ENCODE measurements at places on chromosomes 3 and 15.

- no peak for DNase-seq
Measured at GRCh38 chr15:94631608-94632007, 400.2 kb downstream of the MCTP2 start.

- DNase-seq: no peak
Measured at GRCh38 chr3:2623436-2623835, 486.7 kb downstream of the IL5RA start.

DNA sequence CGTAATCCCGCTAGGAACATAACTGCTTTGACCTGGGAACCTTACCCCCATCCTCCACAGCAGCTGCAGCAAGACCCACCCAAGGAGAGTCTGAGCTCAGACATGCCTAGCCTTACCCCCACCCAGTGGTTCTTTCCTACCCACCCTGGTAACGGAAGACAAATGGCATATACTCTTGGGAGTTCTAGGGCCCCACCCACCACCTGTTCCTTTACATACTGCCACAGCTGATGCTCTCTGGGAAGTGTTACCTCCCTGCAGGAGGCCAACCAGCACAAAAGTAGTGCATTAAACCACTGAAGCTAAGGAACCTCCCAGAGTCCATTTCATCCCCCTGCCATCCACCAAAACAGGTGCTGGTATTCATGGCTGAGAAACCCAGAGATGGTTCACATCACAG is 50.6 kb upstream of the AZI2 start:
- no peak for DNase-seq

DNA sequence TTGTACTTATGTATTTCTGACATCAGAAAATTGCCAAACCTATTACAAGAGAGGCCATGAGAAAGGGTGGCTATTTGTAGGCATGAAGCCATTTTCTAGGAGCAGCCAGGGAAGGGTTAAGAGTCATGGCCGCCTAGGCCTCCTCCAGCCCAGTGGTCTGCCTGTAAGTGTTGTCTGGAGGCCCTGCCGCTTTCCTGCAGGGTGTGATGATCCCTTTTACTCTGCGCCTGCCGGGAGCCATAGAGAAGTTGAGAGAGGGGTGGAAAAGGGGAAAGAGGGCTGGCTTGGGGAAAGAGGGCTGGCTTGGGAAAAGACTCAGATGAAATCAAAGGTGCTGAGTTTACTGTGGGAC is 29.1 kb upstream of the KCTD6 start:
- no peak for DNase-seq

DNA sequence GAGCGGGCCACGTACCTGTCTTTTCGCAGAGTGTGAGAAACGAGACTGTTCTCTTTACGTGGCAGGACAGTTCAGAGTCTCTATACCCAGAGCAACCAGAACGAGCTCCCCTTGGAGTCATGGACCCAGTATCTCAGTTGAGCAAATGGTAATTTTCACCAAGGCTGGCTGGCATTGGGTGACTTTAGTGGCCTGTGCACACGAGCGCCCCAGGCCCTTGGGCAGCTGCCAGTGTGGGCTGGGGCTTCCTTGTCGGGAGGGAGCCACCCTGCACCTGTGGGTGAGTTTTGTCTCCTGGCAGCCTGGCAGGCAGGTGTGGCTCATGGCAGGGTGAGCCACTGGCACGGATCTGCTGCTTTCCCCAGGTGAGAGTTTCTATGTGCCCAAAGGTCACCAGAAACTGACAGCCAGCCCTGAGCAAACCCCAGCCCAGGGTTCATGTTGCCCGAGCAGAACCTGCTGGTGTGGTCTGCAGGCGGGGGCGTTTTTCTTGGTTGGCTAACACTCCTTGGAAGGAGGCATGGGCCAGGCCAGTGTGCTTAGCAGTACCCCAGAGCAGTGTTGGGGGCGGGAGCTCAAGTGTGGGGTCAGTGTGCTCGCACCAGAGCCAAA is 135.0 kb downstream of the TJP1 start:
- DNase-seq: no peak

- DNase-seq: no peak
Measured at GRCh38 chr3:141291559-141292355, 60.1 kb downstream of the PXYLP1 start.

DNA sequence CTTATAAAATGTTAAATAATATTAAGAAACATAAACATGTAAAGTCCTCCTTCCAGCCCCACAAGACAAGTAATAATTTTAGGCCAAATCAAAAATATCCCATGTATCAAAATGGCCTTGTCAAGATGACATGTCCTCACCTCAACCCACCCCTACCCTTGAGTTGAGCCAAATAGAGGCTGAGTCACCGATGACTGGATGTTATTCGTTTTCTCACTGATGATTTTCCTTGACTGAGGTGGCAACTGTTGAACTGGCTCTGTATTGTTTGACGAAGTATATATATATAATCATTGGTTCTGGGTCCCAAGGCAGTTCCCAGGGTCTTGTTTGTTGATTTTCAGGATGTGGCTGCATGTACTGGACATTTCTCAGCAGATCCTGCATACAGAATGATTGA is 75.3 kb downstream of the TMEM108 start:
- DNase-seq: peak; percentile 92

- no peak for DNase-seq
Measured at GRCh38 chr15:28060005-28060404, 39.1 kb downstream of the OCA2 start.

GRCh38 chr3:188943591-188943990 is 228.2 kb upstream of the TPRG1 start:
- no peak for DNase-seq

GRCh38 chr3:66259566-66260255 is 38.9 kb downstream of the SLC25A26 start:
- peak; percentile 11 for DNase-seq

DNA sequence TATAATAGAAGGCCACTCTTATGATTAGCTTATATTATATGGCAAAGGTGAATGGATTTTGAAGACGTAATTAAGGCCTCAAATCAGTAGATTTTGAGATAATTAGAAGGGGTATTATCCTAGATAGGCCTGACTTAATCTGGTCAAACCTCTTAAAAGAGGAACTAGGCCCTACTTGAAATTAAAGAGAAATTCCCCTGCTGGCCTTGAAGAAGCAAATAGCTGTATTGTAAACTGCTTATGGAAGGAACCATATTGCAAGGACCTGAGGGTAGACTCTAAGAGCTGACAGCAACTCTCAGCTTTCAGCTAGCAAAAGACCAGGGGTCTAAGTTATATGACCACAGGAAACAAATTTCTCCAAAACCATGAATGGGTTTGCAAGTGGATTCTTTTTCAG is 219.0 kb upstream of the ONECUT1 start:
- DNase-seq: no peak

- DNase-seq: no peak
Measured at GRCh38 chr3:100833483-100833882, 124.2 kb downstream of the TFG start.

DNA sequence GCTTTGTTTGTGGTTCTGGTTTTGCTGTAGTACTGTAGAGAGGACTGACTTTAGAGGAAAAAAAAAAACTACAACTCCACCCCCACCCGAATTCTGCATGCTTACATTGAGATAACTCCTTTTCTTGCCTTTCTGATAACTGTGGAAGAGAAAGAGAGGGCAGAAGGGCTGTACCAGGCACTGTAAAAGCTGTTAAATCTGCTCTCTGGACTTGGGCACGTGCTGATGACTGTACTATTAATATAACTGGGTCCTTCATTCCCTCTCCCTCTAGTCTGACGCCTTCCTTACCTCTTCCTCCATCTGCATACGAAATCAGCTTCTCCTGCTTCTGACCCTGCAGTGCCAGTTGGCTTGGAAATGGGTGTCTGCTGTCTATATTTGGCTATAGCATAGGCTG is 15.0 kb downstream of the MAPKBP1 start:
- DNase-seq: no peak

DNA sequence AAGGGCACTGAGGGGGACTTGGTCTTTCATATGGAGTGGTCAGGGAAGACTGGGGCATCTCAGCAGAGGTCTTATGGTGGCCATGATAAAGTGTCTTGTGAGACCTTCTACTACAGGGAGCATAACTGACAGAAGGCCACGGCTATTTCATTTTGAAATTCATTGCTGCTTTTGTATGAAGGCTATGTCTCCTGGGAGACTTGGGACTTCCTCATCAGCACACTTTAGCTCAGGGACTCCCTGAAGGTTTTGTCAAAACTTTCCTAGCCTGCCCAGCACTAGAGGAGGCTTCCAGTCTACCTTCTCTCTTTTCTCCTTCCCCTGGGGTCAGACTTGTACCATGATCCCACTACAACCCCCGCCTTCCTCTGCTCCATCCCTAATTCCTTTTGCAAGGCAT is 77.2 kb upstream of the RASGRF1 start:
- DNase-seq: no peak

DNA sequence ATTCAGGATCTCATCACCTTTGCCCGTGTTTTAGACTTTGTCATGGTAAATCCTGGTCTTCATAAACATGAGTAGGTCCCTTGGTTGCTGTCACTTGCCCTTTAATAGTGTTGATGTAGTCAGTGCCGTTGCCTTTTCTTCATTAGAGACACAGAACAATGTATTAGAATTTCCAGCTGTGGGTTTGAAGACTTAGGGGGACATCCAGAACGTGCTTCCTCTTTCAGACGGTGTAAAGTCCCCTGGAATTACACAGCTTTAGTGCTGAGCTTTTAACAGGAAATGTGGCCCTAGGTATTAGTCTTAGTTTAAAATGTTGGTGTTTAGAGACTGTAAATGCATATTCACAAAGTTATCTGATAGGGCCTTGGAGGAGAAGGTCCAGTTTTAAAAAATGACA is 8.8 kb upstream of the LRCH3 start:
- DNase-seq: no peak

DNA sequence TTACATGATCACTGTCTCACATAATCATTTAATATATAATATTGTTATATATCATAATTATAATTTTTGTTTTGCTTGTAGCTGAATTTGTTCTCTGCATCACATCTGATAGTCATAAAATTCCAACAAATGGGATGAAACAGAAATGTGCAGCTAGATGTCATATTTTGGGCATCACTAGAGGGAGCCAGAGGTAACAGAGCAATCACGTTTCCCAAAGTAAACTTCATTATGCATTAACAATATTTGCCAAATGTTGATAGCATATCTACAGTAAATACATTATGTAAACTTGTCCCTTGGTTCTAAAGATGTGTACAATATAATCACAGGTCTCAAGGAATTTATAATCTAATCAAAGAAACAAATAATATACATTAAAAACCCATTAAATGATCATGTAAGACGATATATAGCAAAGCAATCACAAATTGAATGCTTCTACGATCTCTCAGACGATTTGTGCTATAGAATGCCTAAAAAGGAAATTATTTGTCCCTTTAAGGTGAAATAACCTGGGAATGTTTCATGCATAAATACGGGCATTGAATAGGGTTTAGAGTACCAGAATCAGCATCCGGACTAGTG is 234.2 kb upstream of the MCTP2 start:
- DNase-seq: no peak

GRCh38 chr3:77040926-77041722 is 1.2 kb downstream of the ROBO2 start:
- no peak for DNase-seq

- DNase-seq: no peak
Measured at GRCh38 chr3:3227640-3228039, 48.1 kb upstream of the CRBN start.

DNA sequence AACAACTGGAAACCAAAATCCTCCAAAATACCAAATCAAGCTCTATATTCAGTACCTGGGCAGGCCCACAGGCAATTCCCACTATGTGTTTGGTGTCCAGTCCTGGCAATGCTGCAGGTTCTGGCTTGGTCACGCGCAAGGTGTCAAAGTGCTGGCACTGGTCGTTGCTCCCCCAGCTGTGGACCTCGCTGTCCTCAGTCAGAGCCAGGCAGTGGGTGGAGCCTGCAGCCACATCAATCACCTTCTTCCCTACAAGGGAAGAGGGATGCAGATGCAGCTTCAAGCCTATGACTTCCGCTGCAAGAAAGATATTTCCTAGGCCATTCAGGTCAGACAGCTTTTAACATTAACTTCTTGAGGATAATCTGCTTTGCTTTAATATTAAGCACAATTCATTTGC is 61.3 kb downstream of the HERC2 start:
- no peak for DNase-seq

- no peak for DNase-seq
Measured at GRCh38 chr15:60095711-60096110, 91.6 kb downstream of the FOXB1 start.

DNA sequence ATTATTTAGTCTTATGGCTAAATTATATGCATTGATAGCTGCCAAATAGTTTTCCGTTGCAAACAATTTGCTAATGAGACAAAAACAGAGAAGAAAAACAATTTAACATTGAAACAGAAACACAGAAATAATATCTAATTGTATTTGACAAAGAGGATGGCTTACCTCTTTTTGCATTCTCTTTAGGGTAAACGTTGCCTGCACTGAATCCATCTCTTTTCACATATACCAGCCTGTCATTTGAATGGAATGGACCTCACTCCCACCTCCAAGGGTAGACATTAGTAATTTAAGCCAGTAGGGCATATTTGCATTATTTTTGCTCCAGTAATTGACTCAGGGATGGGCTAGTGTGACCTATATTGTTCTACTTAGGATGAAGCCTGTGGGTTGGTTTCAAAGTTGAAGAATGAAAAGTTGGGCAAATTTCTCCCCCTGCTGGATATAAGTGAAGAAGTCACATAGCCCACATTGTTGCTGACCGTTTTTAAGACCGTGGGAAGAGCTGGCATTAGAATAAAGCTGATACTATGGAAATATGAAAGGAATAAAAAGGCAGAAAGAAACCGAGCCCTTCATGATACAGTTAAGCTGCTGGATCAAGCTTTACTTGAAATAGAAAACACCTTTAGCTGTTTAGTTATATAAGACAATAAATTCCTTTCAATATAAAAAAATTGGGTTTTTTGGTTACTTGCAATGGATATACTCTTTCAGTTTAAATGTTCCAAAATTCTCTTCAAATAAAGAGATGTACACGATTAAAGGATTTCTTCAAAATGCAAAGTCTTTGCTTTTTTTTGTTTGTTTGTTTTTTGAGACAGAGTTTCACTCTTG is 26.9 kb downstream of the PIERCE2 start:
- peak; percentile 54 for DNase-seq

GRCh38 chr15:30984118-30984517 is 7.3 kb downstream of the MTMR10 start:
- DNase-seq: no peak

DNA sequence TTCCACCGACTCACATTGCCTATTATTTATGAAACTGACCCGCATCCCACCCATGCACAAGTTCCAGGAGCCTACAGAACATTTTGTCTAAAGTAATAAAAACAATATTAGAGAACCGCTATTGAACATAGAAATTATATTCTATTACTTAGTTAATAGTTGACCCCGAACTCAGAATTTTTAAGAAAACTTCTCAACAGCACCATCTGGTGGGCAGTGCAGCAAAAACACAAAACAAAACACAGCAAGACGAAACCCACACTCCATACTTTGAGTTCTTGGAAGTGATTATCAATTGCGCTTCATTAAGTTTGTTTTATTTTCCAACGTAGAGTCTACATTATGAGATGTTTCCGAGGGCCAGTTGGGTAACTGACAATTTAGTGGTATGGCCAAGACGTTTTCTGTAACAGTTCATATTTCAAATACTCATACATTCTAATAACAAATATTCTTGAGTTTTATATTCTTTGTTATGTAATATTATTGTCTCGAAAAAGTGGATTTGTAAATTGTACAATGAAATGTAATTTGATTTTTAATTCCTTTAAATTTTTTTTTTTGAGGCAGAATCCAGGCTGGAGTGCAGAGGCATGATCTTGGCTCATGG is 24.0 kb upstream of the C3orf70 start:
- peak; percentile 30 for DNase-seq
